ENCODE measurements at places on chromosomes 2 and 18. TPM values are rescaled to one million over a fixed set of nuclear protein-coding genes. Genes with fewer than 3 reads are reported as not detected.

Gene GPR35
- total RNA-seq: 0.63 TPM

Gene FBXO48
- 1.2 TPM for total RNA-seq

Gene TBC1D8
- total RNA-seq: 19.0 TPM

Gene IMP4
- total RNA-seq: 22.3 TPM

Gene ARMC9
- 25.9 TPM for total RNA-seq

Gene HS1BP3
- total RNA-seq: 19.0 TPM

Gene ANKRD30B
- total RNA-seq: not detected

Gene NCK2
- total RNA-seq: 31.5 TPM

Gene IHH
- total RNA-seq: not detected

Gene OSGEPL1
- 20.4 TPM for total RNA-seq

Gene SLC40A1
- 151 TPM for total RNA-seq

Gene STARD6
- total RNA-seq: 0.53 TPM

Gene IL36RN
- 0.26 TPM for total RNA-seq

Gene UBE2E3
- total RNA-seq: 123 TPM

Gene RIT2
- total RNA-seq: 0.48 TPM

Gene HOXD3
- total RNA-seq: 5.2 TPM

Gene KLHL41
- 88.7 TPM for total RNA-seq

Gene RTN4
- total RNA-seq: 288 TPM

Gene LIMS4
- total RNA-seq: not detected

Gene HSPD1
- 143 TPM for total RNA-seq

Gene STK36
- total RNA-seq: 48.6 TPM
